ENCODE measurements at places on chromosomes 4 and X.

DNA sequence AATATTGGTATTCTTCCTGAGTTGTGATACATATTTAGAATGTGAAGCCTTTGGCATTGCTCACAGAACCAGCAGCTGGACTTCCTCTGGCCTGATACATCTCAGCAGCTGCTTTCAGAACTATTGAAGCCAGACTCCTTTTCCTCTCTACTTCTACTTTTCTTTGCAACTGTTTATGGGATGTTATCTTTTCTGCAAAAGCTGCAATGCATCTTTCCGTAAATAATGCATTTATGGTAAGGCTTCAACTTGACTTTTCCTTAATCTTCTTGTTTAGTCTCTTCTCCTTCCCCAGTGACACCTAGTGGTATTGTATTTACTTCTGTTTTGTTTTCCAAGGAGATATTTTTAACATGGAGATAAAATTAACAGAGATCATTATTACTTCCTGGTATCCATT, 1548.7 kb downstream of the PCDH7 start:
- DNase-seq, result no peak

DNA sequence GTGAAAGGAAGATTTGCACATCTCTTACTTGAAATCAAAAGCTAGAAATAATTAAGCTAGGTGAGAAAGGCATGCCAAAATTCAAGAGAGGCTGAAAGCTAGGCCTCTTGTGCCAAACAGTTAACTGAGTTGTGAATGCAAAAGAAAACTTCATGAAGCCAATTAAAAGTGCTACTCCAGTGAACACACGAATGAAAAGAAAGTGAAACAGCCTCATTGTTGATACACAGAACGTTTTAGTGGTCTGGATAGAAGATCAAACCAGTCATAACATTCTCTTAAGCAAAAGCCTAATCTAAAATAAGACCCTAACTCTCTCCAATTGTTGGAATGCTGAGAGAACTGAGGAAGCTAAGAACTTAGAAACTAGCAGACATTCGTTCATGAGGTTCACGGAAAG, 122.3 kb downstream of the UNC5C start:
- no peak for DNase-seq

- no peak for DNase-seq
Measured at GRCh38 chr4:21872101-21872500, 76.5 kb downstream of the KCNIP4 start.

DNA sequence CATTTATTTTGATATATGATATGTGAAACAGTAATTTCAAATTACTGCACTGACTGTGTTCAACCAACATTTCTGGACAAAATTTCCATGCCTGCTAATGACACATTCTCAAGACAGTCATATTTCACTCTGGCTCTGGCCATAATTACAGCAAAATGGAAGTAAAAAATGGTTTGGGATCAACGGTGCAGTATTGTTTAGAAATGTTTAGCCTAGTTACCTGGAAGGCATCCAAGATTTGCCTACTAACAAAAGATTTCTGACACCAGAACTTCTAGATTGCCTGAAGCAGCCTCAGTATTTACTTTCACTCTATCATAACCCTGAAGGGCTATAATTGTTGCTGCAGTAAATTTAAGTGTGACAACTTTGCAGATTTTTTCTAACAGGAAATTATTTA, 416.3 kb downstream of the PCDH10 start:
- no peak for DNase-seq

GRCh38 chr4:44623676-44624075, 27.7 kb downstream of the YIPF7 start:
- DNase-seq, result no peak

DNA sequence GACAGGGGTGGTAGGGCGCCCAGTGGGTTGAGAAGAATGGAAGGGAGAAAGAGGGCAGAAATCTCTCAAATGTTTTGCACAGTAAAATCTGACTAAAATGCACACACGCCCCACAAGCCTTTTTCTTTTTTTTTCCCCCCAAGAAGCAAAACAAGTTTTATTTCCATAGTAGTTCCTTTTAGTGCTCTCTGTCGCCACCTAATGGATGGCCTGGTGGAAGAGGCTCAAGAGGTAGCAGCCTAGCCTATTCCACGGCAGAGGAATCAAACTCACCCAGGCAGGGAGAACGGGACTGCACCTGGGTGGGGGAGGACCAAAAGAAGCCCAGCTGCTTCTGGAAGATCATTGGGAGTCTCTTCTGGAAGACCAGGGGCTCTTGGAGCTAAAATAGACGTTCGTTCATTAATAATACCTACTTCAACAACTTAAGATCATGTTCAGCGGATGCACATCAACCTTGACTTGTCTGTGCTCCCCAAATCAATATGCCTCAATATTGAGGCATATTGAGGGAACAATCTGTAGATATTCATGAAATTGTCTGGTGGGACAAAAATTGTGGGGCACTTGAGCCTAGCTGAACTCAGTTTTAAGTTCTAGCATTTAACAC, 31.6 kb upstream of the IRAK1 start:
- DNase-seq, result peak; percentile 54

DNA sequence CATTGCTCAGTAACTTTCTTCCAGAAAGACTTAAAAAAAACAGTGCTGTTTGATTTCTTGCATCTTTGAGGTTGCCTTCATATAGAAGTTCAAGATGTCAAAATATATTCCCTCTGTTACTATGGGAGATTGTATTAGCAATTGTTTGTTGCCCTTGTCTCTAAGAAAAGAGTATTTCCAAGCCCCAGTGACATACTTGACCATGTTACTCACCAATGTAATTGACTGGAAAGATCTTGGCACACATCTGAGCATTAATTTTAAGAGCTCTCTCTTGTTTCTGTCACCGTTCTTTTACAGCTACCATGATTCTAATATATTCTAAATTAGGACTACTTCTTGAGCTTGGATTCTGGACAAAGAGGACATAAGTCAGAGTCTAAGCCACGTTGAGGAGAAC, 902.7 kb upstream of the EPHA5 start:
- DNase-seq, result no peak

GRCh38 chr4:143189528-143189927, 4.8 kb downstream of the USP38 start:
- no peak for DNase-seq

- DNase-seq, result no peak
Measured at GRCh38 chrX:71106427-71106826, at the start of gene CXorf65. Gene CXorf65 (minus strand): TSS chrX:71106740. CDS start chrX:71106556, 184 bp downstream.

DNA sequence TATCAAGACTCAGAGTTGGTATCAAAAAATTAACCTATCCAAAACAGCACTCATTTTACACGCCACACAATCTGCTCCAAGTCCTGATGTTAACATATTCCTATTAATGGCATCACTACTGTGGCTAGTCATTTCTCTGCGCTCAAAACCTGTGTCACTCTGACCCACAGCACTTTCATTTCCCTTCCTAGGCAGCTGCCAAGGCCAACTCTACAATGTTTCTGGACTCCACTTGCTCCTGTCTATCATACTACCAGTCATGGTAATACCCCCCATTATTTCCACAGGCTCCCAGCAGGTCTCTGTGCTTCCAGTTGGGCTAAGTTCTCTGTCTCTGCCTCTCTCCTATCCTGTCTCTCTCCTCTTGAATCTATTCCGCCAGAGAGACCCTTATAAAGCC, 323.6 kb downstream of the NR3C2 start:
- no peak for DNase-seq

DNA sequence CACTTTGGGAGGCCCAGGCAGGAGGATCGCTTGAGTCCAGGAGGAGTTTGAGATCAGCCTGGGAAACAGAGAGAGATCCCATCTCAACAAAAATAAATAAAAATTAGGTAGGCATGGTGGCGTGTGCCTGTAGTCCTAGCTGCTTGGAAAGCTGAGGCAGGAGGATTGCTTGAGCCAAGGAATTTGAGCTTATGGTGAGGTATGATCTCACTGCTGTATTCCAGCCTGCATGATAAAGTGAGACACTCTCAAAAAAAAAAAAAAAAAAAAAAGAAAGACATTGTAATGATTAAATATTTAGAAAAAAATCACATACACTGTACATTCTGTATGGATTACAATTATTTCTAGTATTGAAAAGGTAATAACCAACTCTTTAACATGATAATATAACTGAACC, 87.1 kb downstream of the SLIT2 start:
- no peak for DNase-seq

- no peak for DNase-seq
Measured at GRCh38 chr4:73844345-73844744, 7.9 kb downstream of the CXCL6 start.

GRCh38 chrX:136711147-136711546, 63.2 kb downstream of the CD40LG start:
- DNase-seq, result no peak

- DNase-seq, result no peak
Measured at GRCh38 chrX:135000516-135000915, 9.7 kb downstream of the SMIM10 start.

- DNase-seq, result no peak
Measured at GRCh38 chr4:39036172-39036571, 4.0 kb upstream of the TMEM156 start.

DNA sequence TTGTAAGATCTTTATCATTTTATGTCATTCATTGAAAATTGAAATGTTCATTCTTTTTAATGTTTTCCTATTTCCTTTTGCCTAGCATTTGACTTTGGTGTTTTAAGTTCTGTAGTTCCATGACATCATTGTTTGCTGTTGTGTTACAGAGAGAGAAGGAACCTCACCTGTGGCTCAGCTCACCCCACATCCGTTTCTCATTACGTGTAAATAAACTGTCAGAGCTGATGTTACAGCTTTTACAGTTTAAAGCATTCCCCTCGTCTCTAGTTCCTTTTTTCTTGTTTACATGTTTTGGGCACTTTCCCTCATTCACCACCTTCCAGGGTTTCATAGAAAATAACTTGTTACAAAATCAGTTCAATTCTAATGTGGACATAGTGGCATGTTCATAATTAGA, 137.2 kb downstream of the FNIP2 start:
- DNase-seq, result no peak

GRCh38 chr4:5747738-5748375, 36.9 kb downstream of the EVC start:
- no peak for DNase-seq

- no peak for DNase-seq
Measured at GRCh38 chrX:16488959-16489358, 161.0 kb upstream of the S100G start.

DNA sequence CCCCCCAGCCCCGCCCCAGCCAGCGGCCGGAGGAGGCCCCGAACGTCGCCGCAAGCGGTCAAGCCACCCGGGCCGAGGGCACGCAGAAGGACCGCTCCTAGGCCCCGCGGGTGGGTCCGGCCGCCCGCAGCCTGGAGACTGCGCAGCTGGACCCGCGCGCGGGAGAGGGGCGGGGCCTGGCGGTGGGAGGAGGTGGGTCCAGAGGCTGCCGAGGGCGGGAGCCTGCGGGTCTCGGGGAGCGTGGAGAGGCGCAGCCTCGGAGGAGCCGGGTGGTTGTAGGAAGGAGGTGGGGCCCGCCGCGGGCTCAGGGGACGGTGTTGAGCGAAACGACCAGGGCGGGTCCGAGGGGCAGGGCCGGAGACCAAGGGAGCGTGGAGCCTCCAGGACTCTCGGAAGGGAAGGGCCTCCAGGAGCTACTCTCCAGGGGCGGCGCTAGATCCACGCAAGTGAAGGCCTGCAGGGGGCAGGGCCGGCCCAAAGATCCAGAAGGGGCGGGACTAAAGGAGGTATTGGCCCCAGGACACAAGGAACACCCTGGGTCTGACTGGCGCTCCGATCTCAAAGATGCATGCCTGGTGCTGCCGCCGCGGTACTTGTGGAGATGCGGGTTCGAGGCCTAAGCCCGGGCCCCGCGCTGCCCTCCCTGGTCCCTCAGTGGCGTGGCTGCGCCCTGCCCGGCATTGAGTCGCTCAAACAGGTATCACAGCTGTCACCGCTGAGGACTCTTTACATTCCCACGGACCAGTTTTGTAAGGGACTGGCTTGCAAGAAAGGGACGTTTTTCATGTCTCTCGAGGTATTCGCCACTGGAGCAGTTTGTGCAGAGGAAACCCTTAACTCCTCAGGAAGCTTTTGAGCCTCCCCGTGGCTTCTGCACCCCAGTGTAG, 5.9 kb downstream of the TIMM17B start:
- peak; percentile 15 for DNase-seq

- DNase-seq, result peak; percentile 14
Measured at GRCh38 chrX:149512225-149512885, 7.2 kb upstream of the IDS start.

GRCh38 chr4:98656886-98657285, 1.5 kb downstream of the TSPAN5 start:
- no peak for DNase-seq

DNA sequence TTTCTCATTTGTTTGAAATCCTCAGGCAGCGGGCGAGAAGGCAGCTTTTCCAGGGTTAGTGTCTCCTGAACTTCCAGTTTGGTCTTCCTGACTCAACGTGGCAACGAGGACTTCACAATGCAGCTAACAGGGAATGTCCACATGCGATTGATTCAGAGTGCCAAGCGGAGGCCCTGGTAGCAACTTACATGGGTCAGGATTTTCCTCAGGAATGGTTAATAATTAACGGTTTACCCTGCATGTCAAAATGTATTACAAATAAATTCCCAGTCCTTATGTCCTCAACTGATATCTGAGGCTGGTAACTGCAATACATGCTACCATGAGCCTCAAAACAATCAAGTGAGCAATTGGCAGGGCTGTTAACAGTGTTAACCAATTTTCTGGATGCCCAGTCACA, 67.2 kb downstream of the MAP3K15 start:
- no peak for DNase-seq

- DNase-seq, result no peak
Measured at GRCh38 chr4:156771171-156771837, 200.3 kb downstream of the PDGFC start.

DNA sequence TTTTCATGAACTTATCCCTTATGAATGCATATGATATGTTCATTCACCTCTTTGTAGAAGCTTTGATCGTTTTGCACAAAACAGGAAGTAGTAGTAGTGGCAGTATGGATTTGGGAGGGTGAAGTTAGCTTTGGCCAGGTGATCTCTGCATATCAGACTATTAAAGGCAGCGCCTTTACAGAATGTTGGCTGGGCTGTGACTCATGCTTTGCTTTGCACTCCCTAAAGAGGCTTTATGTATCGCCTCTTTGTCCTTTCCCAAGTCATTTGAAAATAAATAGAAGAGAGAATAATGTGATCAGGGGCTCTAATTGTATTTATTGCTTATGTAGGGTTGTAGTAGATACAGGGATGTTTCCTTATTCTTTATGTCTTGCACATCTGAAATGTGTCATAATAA, 50.4 kb downstream of the SHROOM3 start:
- DNase-seq, result no peak

DNA sequence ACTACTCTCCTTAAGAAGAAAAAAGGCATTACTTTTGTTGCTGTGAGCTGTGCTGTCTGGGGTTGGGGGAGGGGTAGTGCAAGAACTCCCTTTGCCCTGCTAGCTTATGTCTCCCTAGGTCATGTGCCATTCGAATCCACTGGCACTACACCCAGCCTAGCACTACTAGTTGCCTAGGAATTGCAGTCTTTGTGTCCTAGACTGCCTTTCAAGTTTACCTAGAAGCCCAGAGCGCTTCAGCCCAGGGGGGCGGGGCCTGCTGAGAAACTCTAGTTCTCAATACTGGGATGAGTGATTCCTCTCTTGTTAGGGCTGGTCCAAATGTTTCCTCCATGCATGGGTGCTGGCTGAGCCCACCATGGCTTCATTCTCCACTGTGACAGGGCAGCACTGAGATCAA, 1011.5 kb downstream of the PCDH19 start:
- DNase-seq, result no peak

GRCh38 chrX:68719904-68720614, 72.6 kb downstream of the STARD8 start:
- DNase-seq, result no peak

- DNase-seq, result no peak
Measured at GRCh38 chr4:71294301-71294700, 44.5 kb upstream of the SLC4A4 start.

GRCh38 chrX:51144828-51145442, 187.7 kb upstream of the NUDT10 start:
- DNase-seq, result no peak
